ENCODE measurements at places on chromosomes 5 and 9. TPM values are rescaled to one million over a fixed set of nuclear protein-coding genes. Genes with fewer than 3 reads are reported as not detected.

Gene STPG3
- 0.18 TPM for total RNA-seq

GRCh38 chr9:89869793-89870580, 265.2 kb downstream of the GADD45G start:
- DNase-seq = no peak

DNA sequence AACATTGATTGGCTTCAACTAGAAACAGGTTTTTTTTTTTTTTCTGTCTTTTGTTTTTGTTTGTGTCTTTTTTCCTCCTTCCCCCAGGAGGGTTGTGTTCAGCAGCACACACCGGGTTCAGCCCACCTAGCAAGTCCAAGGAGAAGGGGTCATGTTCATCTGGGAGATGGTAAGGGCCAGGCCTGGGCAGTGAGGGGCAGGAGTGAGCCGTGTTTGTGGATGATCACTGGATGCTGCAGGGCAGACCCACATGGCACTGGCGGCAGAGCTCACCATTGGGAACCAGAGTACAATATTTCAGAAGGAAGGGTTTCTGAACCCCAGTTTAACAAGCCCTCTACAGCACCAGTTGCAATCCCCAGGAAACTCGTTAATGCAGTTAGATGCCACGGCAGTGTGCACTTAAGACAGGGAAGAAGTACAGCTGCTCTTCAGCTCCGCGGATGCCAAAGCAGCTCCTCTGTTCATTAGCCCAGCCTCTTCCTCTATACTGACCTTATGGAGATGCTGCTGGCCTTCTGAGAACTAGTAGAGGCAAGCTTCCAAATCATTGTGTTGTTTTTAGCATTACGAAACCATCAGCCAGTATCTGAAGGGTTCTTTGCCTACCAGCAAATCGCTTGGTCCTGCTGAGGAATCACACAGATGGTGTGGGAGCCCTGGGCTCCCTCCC, 508.2 kb upstream of the WWC1 start:
- DNase-seq = no peak

- no peak for DNase-seq
Observed at GRCh38 chr5:93421468-93421867, 159.6 kb downstream of the NR2F1-AS1 start.

- DNase-seq = no peak
Observed at GRCh38 chr5:61666064-61666621, 334.1 kb downstream of the ZSWIM6 start.

Gene ARL14EPL
- total RNA-seq = 0.25 TPM

Gene CATSPER3
- total RNA-seq = 1.1 TPM

DNA sequence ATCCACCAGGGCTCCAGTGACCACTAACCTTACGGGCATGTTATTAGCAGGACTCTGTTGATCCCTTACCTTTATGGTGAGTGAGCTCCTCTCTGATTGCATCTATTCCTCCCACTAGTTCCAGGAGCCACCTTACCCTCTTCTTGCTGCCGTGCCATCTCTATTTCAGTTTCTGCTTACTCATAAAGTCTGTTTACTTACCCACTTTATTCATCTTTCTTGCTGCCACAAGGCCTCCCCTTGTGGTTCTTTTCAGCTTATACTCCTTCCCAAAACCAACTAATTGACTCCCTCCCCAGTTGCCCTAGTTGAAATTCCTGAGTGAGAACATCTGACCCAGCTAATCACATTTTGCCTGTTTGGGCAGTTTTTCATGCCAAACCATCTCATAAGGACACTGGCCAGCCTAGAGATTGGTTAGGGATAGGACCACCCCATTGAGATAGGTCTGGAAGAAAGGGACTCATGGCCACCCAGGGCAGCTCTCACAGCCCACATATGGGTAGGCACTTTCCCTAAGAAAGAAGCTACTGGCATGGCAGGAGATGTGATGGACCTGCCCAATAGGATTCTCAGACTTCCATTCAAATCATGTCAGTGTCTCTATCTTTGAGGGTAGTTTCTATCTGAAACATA, 412.7 kb downstream of the EFNA5 start:
- DNase-seq = no peak

- DNase-seq = no peak
Observed at GRCh38 chr5:1831257-1831656, 30.1 kb downstream of the NDUFS6 start.

- DNase-seq = no peak
Observed at GRCh38 chr9:133664173-133665050, 28.2 kb downstream of the DBH start.

Gene APBA1
- total RNA-seq = 18.4 TPM

GRCh38 chr5:69167493-69167855, 524 bp downstream of the CCNB1 start:
- no peak for DNase-seq

Gene GPBP1
- total RNA-seq = 134 TPM

GRCh38 chr9:135737840-135738521, 36.0 kb downstream of the KCNT1 start:
- no peak for DNase-seq

GRCh38 chr9:97636903-97637302, 3.3 kb downstream of the NCBP1 start:
- DNase-seq = no peak

DNA sequence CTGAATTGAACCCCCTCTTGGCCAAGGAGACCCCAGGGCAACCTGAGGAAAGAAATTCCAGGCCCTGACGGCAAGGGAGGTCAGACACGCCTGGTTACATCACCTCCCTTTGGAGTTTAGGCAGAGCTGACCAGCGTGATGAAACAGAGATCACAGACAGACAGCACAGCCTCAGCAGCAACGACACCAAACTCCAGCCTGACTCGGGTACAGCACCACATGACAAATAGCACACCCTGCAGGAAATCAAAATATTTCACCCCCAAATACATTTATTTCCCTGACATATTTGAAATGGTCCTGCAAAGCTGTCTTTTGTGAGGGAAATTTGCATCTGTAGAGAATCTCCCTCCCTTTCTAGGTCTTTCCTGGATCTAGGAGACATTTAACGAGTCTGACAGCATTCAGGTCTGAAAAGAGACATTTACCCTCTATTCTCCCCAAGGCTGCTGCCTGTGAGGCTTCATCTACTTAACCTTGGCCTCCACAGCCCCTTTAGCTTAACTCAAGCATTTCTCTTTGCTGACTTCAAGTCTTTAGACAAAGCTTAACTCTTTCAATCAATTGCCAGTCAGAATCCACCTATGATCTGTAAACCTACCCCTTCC, 2.6 kb downstream of the QSOX2 start:
- no peak for DNase-seq

DNA sequence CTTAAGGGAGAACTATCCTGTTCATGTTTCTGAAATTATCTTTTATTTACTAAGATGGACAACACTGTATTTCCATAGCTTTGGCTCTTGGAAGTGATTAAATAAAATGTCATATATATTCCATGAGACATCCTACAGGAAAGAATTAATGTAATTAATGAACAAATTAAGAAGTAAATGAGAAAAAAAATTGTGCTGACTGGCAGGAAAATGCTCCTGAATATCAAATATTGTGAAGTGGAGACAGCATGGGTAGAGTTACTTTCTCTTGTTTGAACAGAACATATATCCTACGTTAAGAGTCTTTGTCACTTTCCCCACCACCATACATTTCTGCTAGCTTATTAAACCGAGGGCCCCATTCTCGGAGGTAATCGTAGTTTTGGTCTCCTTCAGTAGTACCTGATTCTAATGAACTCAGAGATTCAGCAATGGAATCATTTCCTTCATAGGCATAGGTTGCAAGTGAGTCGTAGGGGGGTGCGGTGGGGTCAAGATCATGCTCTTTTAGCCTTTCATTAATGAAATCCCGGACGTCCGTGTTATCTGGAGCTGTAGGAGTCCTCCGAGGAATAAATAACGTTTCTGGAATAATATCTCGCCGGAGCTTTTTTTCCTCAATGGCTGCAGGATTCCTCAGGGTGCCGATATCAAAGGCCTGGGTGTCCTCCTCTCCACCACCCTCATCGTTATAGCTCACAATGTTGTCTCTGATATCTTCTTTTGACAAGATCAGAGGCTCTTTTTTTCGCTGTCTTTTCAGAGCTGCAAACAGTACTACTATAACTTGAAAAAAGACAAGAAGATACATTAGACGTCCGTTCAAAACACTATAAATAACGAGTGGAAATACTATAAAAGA, 157.2 kb downstream of the CDH10 start:
- no peak for DNase-seq

DNA sequence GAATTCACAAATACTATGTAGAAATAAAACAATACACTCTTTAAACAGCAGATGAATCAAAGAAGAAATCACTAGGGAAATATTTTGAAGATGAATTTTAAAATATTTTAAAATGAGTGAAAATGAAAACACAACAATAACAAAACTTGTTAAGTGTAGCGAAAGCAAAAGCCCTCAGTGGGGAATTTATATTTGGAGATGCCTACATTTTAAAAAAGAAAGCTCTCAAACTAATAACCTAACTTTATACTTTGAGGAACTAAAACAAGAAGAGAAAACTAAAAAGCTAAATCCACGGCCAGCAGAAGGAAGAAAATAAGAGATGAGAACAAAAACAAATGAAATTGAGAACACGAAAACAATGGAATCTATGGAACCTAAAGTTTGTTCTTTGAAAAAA, 22.7 kb downstream of the SPDL1 start:
- DNase-seq = no peak

DNA sequence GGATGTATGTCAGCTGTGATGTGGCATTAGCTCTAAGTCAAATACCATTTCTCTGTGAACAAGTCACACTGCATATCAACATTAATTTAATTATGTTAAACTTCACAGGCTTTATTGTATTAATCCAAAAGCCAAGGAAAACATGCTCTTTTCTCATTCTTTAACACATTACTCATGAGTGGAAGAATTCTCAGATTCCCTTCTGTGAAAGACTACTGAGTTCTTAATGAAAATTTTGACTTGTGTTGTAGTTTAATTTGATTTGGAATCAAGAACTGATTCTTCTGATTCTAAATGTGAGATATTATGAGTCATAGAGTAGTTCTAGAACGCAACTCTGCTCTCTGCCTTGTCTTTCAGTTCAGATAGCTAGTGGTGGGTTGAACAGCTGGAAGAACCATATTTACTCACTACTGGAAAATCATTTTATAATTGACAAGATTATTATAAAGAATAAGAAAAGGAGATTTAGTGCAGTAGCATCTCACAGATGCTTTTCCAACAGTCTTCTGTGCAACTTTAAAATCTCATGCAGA, 90.6 kb downstream of the VCAN start:
- DNase-seq = no peak

DNA sequence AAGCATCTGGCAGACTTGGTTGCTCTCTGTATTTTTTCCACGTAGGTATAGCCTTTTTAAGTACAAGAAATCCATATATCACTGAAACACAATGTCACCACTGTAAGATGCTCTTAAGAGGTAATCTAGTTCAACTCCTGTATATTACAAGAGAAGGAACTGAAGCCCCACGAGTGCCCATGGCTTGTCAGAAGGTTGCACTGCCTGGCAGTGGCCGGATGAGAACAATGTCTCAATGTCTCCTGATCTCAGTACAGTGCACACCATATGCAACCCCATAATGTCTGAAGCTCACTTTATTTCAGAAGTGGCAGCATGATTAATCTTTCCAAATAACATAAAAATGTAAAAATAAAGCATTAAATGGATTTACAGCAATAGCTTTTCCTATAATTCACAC, 27.7 kb downstream of the TUT7 start:
- DNase-seq = no peak

- DNase-seq = no peak
Observed at GRCh38 chr5:2891781-2892180, 140.3 kb upstream of the IRX2 start.

DNA sequence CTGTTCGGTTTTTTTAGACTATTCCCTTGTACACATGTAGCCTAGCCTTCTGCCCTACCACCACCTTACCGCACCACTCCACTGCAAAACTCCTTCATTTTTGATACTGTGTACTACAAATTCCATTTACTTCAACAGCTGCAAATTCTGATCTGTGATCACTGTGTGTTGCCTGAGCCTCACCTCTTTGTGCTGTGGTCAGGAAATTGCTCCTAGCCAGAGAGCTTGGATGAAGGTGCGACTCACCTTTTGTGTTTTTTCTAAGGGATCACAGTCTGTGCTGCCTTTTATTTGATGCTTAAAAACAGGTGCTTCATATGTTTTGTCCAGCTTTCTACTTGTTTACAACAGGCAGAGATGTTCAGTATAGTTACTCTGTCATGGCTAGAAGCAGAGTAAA, 31.5 kb downstream of the CSNK1G3 start:
- DNase-seq = no peak

DNA sequence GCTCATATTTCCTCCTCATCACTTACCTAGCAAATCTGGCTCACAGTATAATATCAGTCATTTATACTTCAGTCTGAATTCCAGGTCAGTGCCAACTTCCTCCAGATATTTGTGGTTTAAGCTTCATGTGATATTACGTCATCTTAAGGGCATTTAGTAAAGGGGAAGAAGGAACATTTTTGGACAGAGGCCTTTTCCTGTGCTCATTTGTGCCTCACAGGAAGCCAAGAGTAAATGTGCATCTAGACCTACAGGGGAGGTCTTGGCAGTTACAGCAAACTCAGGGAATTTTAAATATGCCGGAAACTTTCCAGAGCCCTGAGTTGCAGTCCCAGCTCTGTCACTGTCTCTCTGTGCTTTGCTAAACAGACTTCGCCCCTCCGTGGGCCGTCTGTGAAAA, 12.3 kb upstream of the KCNIP1 start:
- no peak for DNase-seq

Gene LCN9
- total RNA-seq = 1.7 TPM

Gene DNAI1
- not detected for total RNA-seq

- DNase-seq = no peak
Observed at GRCh38 chr9:71025728-71026127, 95.7 kb downstream of the TRPM3 start.

- DNase-seq = no peak
Observed at GRCh38 chr9:113511047-113511521, 47.6 kb downstream of the RGS3 start.

GRCh38 chr5:56575821-56576220, 239.5 kb upstream of the MAP3K1 start:
- DNase-seq = no peak

DNA sequence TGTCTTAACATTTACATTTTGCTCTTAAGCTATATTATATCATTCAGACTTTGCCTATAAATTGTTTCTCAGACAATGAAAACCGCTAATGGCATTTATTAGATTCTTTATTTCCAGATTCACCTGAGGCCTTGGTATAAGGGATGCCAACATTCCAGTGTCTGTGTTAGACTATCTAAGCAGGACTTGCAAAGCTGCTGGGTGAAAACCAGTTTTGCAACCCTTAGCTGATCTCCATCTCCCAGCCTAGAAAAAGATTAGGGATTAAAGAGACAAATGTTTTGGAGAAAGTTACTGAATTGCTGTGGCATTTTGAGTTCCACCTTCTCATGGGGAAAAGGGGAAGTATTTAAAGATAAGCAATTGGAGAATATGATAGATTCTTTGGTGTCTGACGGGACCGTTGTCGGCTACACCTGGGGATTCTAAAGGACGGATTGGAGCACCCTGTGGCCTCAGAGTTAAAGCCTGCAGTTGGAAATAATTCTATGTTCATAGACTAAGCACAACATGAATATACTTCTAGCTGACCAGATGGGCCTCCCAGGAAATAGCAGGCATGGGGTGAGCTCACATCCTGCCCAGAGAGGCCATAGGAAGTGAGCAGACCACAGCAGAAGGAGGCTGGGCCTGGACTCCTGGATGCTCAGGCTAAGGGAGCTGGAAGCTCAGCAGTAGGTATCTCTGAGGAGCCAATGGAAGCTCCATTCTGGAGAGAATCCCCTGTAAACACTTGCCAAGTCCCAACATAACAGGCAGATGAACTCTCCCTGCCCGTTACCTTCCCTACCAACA, 21.8 kb downstream of the ENTREP1 start:
- no peak for DNase-seq

All from mesothelial cell of epicardium (in vitro differentiated cells).